ENCODE measurements at places on chromosomes 11 and 22.

DNA sequence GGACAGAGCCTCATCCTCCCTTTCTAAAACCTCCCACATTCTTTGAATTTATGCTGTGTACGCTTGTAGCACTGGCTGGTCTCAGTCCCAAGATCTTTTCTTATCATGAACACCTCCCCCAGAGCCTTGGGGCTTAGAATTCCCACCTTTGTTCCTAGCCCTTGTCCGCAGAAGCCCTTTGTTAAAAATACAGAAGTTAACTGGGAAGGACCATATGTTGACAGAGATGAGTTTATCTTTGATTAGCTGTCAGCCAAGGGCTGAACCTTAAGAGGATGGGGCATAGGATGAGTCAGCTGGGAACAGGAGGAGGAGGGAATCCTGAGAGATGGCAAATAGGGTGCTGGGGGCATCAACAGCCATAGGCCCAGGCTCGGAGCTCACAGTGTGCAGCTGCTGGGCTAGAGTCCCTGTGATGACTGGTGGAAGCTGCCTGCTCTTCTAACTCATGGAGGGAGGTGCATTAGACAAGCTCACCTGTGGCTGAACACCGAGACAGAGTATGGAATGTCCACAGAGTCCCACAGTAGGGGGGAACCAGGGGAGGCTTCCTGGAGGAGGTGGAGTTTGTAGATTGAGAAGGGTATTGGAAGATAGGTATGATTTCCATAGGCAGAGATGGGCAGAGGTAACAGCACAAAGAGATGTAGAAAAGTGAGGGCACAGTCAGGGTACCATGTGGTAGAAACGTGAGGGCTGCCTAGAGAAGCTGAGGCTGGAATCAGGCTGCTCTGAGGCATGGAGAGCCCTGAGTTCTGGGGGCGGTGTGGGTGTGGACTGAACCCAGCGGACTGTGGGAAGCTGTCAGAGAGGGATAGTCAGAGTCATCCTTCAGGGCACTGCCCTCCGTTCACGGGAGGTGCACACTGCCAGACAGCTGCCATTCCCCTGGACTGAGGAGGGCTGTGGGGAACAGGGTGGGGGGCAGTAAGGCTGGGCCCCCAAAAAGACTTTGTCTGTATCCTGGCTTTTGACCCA lies 9.9 kb downstream of the MICAL2 start:
- DNase-seq = no peak
- H3K4me3 ChIP-seq = no peak overlapping the region
- H3K36me3 ChIP-seq = no peaks in the 10 kb centered on the region
- H3K27me3 ChIP-seq = no peaks in the 10 kb centered on the region
- peaks cover 12% of the 10 kb centered on the region for H3K4me1 ChIP-seq

DNA sequence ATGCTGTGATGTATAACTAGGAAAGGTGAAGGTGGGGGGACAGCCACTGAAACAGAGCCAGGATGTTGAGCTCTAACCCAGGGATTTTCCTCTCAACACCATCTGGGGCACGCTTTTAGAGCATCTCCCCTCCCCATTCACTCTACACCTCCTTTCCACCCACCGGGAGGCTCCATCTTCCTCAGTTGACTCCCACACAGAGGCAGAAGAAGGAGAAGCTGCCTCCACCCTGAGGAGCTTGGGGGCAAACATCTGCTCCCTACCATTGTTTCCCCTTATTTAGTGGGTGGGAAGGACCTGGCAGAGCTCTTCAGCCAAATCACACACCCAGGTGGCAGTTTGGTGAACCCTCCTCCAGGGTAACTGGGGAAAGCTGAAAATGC lies 50.0 kb upstream of the ADA2 start:
- H3K27ac ChIP-seq = no peak overlapping the region
- no peak overlapping the region for H3K4me3 ChIP-seq
- no peak for DNase-seq

DNA sequence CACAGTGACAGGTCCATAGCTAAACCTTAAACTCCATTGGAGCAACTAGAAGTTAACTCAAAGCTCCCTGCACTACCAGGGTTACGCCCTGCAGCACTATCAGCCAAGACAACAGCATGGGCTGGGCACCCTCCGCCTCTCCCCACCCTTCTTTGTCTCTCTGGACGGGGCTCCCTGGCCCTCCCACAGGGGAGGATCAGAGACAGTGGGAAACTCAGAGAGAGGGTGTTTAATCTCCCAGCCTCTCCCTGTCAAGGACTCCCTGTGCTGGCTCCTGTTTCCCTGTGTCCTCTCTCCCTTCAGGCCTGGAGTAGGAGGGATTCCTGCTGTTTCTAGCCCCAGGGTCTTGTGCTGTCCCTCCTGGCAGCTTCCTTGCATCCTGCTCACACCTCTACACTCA lies 56.9 kb upstream of the CSNK2A3 start:
- H3K36me3 ChIP-seq = no peaks in the 10 kb centered on the region
- no peak overlapping the region for H3K4me3 ChIP-seq
- H3K4me1 ChIP-seq = no peaks in the 10 kb centered on the region
- H3K27me3 ChIP-seq = no peaks in the 10 kb centered on the region
- DNase-seq = no peak

GRCh38 chr11:44427432-44427831 lies 117.5 kb upstream of the ALX4 start:
- H3K4me1 ChIP-seq = no peaks in the 10 kb centered on the region
- H3K36me3 ChIP-seq = no peaks in the 10 kb centered on the region
- H3K4me3 ChIP-seq = no peak overlapping the region
- no peak for DNase-seq
- H3K27me3 ChIP-seq = no peaks in the 10 kb centered on the region
- H3K27ac ChIP-seq = no peak overlapping the region

DNA sequence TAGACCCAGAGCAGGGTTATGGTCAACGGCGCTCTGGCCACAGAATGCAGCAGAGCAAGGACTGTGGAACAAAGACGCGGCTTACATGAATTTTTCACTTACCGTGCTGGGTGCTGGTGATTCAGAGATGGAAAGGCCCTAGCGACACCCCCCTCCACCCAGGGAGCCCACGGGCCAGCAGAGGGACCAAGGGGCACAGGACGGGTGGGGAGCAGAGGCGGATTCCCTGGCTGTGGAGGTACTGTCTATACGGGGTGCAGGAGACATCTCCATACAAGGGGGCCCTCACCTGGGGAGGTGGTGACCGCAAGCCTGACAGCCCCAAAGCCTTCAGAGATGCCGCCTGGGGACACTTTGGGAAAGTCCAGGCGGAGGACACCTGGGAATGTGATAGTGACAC lies 1.1 kb upstream of the SEPTIN5 start:
- no peaks in the 10 kb centered on the region for H3K36me3 ChIP-seq
- peaks cover 10% of the 10 kb centered on the region for H3K4me1 ChIP-seq
- no peak overlapping the region for H3K4me3 ChIP-seq
- no peak for DNase-seq
- H3K27me3 ChIP-seq = peaks cover 17% of the 10 kb centered on the region

DNA sequence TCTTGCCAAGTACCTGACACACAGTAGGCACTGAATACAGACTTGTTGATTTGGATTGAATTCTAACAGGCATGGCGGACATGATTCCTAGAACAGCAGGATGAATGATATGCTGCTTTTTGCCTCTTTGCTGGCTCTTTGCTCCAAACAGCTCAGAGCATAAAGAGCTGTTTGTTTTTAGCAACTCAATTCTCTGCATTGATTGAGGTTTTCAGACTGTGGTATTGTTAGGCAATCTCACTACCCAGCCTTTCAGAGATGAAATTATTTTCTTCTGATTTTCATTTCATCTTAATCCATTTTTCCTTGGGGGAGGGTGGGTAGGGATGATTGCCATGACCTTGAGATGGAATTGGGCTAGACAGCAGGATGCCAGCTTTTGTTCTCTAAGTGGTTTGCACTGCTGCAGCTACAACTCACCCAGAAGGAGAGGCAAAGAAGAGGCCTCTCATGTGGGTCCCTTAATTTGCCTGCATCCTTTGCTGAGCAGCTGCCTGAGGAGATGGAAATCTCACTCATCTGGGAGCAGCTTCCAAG lies 20.5 kb downstream of the COA4 start:
- H3K36me3 ChIP-seq = no peaks in the 10 kb centered on the region
- no peak overlapping the region for H3K4me3 ChIP-seq
- no peak for DNase-seq
- no peaks in the 10 kb centered on the region for H3K4me1 ChIP-seq
- H3K27ac ChIP-seq = no peak overlapping the region
- no peaks in the 10 kb centered on the region for H3K27me3 ChIP-seq

GRCh38 chr11:120399307-120399706 lies 63.1 kb downstream of the ARHGEF12 start:
- H3K4me1 ChIP-seq = no peaks in the 10 kb centered on the region
- no peak overlapping the region for H3K27ac ChIP-seq
- H3K36me3 ChIP-seq = no peaks in the 10 kb centered on the region
- DNase-seq = no peak

DNA sequence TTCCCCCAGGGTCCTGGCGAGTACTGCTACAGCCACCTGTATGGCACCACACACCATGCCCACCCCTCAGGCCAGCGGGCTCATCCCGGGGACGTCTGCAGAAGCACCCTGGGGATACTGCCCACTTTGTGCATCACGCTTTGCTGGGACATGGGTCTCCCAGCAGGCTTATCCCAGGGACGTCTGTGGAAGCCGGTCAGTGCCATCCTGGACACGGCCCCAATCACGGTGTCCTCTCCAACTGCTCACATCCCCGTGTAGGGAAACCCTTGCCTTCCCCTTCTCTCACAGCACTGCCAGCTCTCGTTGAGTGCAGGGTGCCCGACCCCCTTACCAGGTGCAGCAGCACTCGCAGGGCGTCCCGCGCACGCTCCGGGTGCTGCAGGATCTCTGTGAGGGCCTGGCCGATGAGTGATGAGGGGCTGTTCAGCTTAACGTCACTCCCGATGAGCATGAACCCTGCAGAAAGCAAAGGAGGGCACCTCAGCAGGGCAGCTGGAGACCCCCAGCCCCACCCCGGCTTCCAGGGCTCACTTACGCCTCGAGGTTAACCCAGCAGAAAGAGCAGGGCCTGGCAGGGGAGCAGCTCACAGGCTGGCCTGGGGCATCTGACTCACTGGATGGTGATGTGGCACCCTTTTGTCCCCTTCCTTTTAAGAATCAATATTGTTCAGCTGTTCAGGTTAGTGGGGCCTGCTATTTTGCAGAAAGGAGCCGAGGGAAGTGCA lies 76.9 kb upstream of the PITPNB start:
- no peak overlapping the region for H3K27ac ChIP-seq
- no peaks in the 10 kb centered on the region for H3K4me1 ChIP-seq
- no peaks in the 10 kb centered on the region for H3K27me3 ChIP-seq
- H3K4me3 ChIP-seq = no peak overlapping the region
- no peaks in the 10 kb centered on the region for H3K36me3 ChIP-seq

GRCh38 chr11:122214080-122214479 lies 98.1 kb upstream of the BLID start:
- no peaks in the 10 kb centered on the region for H3K4me1 ChIP-seq
- DNase-seq = no peak
- H3K27me3 ChIP-seq = no peaks in the 10 kb centered on the region

- H3K27me3 ChIP-seq = no peaks in the 10 kb centered on the region
- no peaks in the 10 kb centered on the region for H3K4me1 ChIP-seq
- H3K4me3 ChIP-seq = no peak overlapping the region
- no peak for DNase-seq
- H3K36me3 ChIP-seq = no peaks in the 10 kb centered on the region
Measured at GRCh38 chr22:40782521-40782920, 36.6 kb downstream of the SLC25A17 start.

DNA sequence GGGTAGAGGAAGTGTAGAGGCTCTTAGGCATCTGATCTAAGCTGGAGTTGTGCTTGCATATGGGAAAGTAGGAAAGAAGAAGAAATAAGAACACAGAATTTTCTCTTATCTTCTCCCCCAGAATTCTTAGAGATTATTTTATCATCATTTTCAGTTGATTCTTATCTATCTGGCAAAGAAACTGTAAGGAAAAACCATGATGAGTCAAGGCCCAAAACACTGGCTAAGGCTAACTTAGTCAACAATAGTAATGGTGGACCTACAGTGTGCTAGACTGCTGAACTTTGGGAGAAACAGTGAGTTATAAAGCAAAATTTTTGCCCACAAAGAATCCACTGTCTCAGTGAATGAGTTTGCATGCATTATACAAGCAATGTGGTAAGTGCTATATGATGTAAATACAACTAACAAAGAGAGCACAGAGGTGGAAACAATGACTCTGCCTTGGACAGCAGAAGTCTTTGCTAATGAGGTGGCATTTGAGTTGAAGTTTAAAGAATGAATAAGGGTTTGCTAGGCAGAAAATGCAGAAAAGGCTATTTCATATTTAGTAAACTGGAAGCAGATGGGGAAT lies 344.5 kb upstream of the PLET1 start:
- no peak overlapping the region for H3K27ac ChIP-seq
- H3K4me1 ChIP-seq = no peaks in the 10 kb centered on the region
- no peaks in the 10 kb centered on the region for H3K36me3 ChIP-seq
- no peak for DNase-seq

DNA sequence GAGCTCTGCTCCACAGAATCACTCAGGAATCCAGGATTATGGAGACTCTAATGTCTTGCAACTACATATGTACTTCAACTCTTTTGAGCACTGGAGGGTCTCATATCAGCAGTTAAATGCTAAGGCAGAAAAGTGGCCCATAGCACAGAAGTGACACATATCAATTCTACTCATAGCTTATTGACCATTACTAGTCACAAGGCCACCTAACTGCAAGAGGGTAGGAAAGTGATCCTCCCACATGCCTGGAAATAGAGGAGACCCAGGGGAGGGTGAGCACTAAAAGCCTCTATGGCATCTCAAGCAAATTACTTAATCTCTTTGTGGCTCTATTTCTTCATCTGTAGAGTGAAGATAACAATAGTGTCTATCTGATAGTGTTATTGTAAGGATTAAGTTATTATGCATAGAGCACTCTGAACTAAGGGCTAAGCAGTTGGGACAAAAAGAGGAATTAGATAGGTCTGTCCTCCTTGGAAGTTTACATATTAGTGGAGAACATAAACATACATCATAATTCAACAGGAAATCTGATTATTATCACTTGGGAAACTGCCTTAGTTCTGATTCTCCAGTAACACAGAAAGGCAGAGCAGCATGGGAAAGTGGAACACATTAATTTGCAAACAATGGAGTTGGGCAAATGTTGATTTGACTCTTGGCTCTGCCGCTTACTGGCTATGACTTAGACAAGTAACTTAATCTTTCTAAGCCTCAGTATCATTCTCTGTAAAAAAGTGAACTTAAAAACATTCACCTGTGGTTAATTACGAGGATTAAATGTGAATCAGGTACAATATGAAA lies 25.1 kb upstream of the USP47 start:
- no peak for DNase-seq
- H3K27ac ChIP-seq = no peak overlapping the region
- no peaks in the 10 kb centered on the region for H3K4me1 ChIP-seq
- H3K4me3 ChIP-seq = no peak overlapping the region
- H3K36me3 ChIP-seq = no peaks in the 10 kb centered on the region

GRCh38 chr11:34254011-34254410 lies 103.8 kb downstream of the ABTB2 start:
- no peak overlapping the region for H3K4me3 ChIP-seq
- no peaks in the 10 kb centered on the region for H3K27me3 ChIP-seq
- no peak overlapping the region for H3K27ac ChIP-seq
- no peak for DNase-seq

DNA sequence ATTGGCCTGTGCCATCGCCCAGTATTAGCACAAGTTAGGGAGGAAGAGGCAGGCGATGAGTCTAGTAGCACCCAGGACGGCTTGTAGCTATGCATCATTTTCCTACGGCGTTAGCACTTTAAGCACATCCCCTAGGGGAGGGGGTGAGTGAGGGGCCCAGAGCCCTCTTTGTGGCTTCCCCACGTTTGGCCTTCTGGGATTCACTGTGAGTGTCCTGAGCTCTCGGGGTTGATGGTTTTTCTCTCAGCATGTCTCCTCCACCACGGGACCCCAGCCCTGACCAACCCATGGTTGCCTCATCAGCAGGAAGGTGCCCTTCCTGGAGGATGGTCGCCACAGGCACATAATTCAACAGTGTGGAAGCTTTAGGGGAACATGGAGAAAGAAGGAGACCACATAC lies 4.3 kb downstream of the TMEM25 start:
- H3K4me3 ChIP-seq = no peak overlapping the region
- H3K4me1 ChIP-seq = peaks cover 8% of the 10 kb centered on the region
- no peaks in the 10 kb centered on the region for H3K27me3 ChIP-seq
- no peak overlapping the region for H3K27ac ChIP-seq
- H3K36me3 ChIP-seq = no peaks in the 10 kb centered on the region
